ENCODE measurements at places on chromosomes 16 and 17.

GRCh38 chr16:26269673-26270072, 577.9 kb downstream of the HS3ST4 start:
- no peak for DNase-seq

GRCh38 chr17:80246266-80246681, 14.4 kb upstream of the RNF213 start:
- no peak for DNase-seq

GRCh38 chr16:65763640-65764305, 602.7 kb upstream of the CDH5 start:
- no peak for DNase-seq

GRCh38 chr17:20981046-20981920, 61.5 kb downstream of the USP22 start:
- no peak for DNase-seq

GRCh38 chr17:58039975-58040374, 32.9 kb upstream of the SRSF1 start:
- DNase-seq = no peak

DNA sequence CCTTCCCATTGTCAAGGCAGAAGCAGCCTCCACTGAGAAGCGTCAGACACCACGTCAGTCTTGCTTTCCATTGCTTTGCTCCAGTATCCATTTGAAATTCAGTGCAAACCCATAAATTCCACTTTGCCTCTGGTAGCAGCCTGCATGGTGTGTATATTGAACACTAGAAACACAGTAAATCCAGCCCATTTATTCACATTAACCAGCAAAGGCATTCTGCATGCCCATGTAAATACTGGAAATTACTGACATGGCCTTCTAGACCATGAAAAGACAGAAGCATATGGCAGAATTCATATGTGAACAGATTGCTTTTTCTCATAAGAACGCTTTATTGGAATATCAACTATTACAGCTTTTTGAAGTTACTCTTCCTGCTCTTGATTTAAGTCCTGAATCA, 595.0 kb downstream of the WWOX start:
- no peak for DNase-seq

- no peak for DNase-seq
Observed at GRCh38 chr17:10499950-10500349, 18.4 kb downstream of the MYH1 start.

DNA sequence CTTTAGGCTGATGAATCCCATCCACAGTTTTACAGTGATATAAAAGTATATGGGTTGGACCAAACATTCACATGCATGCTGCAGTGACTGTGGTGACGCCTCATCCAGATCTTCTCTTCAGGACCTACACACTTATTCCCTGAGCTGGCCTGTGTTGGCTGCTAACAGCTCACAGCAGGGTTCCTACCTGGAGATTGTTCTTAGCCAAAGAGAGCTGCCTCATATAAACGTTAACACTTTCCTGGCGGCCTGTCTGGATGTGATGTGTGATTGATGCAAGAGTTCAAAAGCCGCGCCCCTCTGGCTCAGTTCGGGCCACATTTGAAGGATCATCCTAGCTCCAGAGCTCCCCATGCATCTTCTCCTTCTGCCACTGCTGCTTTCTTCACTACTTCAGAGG, 93.0 kb upstream of the NETO2 start:
- no peak for DNase-seq

DNA sequence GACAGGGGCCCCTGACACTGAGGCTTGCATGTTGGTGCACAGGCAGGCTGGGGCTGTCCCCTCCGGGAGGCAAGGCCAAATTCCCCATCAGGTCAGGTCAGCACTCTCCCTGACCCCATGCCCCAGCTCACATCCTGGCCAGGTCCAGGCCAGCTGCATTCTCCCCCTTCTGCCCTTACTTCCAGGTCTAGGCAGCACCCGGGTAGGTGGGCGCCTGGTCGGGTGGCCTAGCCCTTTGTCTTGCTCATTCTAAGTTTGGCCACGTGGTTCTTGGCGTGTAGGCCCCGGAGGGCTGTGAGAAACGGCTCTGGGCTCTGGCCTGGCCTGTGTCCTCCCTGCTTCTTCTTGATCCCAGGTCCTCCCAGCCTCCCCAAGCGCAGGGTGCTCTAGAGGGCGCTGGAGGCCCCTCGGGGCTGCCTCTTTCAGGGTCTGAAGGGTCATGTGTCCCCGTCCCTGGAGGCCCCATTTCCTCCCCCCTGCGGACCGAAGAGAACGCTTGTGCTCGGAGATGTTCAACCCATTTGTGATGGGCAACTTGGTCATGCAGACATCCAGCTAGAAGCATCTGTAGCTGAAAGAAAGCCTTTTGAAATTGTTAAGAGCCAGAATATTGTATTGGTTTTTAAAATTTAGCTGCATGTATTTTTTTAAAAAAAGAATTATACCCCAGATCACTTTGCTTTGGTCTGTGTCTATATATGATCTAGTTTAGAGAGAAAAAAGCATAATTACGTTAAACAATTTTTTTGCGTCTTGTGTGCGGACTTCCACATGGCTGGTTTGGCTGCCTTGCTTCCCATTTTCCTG, 6.7 kb downstream of the BAHCC1 start:
- DNase-seq = no peak

GRCh38 chr17:80227156-80227555, 6.9 kb downstream of the SLC26A11 start:
- no peak for DNase-seq

GRCh38 chr16:17296431-17296830, 174.3 kb downstream of the XYLT1 start:
- DNase-seq = no peak

- no peak for DNase-seq
Observed at GRCh38 chr16:50917950-50918703, 176.2 kb downstream of the CYLD start.

DNA sequence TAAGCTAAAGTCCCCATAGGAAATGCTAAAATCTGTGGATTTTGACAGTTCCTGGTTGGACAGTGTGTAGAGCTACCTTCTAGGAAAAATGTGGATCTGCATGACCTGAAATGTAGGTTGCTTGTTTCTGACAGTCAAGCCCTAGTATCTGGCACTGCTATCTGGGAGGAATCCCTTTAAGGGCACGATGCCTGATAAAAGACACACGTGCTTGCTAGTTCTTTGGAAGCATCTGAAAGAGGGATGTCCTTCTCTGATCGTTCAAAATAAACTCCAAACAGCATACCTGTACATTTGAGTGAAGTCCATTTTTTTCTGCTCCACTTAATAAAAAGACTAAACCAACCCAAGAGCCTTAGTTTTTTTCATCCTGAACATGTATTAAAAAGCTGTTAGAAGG, 101.3 kb downstream of the CDK5R1 start:
- DNase-seq = no peak

GRCh38 chr16:13070268-13070667, 168.9 kb downstream of the SHISA9 start:
- DNase-seq = no peak

- DNase-seq = no peak
Observed at GRCh38 chr16:86337581-86338402, 172.5 kb upstream of the FOXF1 start.

DNA sequence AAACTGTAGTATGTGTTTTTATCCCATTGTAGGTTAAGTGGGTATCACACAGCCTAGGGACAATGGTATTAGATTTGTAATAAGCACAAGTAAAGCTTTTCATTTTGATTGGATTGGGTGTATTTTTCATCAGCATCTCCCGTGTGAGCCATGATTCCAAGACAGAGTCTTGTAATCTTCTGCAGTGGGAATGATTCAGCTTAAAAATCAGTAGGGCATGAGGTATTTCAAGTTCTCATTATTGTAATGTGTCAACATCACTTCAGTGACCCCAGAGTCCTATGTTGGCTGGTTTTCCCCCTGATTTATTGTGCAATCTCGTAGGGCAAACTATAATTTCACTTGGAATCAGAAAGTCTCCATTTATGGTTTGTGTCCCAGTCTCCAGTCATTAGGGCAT, 833.2 kb upstream of the RBFOX1 start:
- no peak for DNase-seq

DNA sequence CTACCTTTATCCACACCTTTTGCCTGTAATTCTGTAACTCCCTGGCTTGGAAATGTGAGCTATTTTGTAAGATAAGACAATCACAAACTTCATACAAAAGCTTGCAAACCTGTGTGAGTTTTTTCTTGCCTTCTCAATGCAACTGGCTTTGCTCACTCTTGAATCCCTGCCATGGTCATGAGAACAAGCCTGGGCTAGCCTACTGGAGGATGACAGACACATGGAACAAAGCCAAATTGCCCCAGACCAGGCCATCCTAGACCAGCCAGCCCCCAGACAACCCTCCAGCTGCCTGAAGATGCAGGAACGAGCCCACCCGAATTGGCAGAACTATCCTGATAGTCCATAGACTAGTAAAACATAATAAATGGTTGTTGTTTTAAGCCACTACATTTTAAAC, 466.6 kb upstream of the ERCC4 start:
- DNase-seq = no peak

DNA sequence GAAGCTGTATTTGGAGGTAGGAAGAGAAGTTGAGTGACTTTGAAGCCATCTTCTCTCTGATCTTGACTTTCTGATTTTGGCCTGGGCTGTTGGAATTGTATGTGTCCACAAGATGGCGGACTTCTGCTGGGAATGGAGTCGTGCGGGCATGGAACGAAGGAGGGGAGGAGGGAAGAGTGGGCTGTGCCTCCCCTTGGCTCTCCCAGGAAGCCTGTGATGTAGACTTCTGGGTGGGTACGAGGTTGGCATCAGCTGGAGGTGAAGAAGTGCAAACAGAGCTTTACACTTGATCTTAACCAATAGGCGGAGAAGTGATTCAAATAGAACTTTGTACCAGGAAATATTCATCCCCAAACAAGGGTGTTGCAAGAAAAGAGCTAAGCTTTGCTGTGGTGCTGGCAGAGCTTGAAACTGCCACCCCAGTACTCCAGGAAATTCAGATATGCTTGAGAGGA, 7.4 kb upstream of the TMEM220 start:
- DNase-seq = no peak

DNA sequence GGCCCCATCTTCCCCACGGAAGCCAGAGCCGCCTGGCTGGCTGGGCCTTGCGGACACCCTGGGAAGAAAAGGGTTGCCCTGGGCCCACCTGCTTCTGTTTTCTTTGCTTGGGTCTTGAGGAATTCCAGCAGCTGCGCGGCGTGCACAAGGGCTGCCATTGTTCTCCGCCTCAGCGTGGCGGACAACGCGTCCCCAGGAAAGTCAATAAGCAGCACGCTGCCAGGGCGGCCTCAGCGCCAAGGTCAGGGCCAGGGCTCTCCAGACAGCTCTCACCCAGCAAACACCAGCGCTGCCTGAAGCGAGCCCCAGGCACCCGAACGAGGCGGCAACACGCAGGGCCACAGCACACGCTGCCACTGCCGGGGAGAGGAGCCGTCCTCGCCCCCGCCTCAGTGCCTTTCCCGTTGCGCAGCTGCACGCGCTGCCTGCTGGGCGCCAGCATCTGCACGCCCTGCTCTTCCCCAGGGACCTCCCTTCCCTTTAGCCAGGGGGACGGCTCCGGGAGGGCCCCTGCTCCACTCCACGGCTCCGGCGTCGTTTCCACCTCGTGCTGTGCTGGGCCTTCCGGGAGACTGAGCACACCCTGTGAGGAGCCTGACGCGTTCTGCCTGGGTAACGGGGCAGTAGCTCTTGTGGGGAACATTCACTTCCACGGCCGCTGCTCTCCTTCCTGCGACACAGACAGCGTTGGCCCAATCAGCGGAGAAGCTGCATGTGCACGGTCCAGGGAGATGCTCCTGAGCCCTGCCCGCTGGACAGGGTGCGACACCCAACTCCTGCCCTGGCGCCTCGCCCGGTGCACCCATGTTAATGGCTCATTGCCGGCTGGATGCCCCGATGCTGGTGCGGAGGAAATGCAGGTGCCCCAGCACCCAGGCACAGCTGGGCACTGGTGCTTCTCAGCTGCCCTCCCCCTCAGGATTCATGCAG, 57.8 kb downstream of the LMF1 start:
- no peak for DNase-seq

DNA sequence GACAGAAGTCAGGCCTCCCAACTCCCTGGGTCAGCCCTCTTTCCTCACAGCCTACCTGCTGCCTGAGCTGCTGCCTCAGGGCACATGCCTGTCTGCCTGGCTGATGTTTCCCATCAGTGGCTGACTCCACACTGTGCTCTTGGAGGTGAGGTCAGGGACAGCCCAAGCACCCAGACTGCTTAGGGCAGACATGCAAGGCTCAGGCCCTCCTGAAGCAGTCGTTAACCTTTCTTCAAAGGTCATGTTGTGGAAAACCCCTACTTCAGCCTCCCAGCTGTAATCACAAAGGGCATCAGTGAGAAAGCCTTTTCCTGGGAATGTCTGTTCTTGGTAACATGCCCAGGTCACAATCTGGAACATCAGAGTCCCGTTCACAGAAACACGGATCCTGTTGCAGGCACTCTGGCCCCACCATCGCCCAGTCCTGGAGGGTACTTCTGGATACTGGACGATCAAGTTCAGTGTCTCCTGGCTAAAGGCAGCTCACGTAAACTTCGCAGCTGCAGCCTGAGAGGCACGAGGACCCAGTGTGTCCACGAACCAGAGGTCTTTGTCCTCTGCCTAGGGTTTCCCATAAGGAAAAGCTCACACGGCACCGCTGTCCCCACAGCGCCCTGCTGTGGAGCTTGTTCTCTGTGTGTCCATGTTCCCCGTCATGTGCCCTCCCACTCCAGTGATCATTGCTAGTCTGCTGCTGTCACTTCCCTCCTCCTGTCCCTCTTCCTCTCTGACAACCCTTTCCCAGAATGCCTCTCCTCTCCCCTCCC, 54.9 kb downstream of the GNAO1 start:
- no peak for DNase-seq

DNA sequence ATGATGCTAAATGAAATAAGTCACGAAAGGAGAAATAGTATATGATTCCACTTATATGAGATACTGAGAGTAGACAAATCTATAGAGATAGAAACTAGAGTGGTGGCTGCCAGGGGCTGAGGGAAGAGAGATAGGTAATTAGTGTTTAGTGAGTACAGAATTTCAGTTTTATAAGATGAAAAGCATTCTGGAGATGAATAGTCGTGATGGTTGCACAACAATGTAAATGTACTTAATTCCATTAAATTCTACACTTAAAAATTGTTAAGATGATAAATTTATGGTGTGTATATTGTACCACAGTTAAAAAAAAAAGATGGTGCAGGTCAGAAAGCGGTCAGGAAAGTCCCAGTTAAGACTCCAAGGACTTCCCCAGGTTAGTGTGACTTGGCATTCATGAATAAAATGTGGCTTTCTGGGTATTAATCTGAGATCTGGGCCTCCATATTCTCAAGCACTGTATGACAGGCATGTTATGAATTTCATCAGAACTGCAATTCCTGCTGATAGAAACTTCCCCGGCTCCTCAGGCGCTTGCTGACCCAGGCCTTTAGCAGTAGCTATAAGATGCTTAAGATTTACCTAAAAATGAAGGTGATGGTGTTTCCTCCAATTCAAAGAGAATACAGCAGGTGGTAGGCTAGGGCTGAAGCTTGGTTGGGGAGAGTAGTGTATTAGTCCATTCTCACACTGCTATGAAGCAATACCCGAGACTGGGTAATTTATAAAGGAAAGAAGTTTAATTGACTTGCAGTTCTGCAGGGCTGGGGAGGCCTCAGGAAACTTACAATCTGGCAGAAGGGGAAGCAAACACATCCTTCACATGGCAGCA, 115.3 kb upstream of the SOX9 start:
- no peak for DNase-seq

DNA sequence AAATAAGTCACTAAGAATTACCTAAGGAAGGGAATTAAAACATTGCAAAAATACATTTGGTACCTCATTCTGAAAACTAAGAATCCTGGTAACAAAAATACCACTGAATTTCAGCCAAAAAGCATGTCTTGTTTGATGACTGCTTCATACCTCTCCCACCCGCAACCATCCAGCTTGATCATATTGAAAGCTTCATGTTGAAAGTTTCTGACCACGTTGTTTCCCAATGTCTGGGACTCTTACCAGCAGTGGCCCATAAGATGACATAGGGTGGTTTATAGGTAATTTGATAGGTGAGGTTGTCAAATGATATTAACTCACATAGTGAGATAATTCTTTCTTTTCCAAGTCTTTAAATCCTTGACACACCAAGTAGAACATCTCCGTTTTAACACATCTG, 139.3 kb downstream of the CDH11 start:
- no peak for DNase-seq

Measured in stimulated activated CD8-positive, alpha-beta memory T cell treated with anti-CD3 and anti-CD28 coated beads, Interleukin-7, amount 100 ng/mL, for 4 hours (primary cell).